ENCODE measurements at places on chromosomes 7 and 10.

GRCh38 chr7:114109304-114109703, 190.5 kb upstream of the PPP1R3A start:
- DNase-seq = no peak

DNA sequence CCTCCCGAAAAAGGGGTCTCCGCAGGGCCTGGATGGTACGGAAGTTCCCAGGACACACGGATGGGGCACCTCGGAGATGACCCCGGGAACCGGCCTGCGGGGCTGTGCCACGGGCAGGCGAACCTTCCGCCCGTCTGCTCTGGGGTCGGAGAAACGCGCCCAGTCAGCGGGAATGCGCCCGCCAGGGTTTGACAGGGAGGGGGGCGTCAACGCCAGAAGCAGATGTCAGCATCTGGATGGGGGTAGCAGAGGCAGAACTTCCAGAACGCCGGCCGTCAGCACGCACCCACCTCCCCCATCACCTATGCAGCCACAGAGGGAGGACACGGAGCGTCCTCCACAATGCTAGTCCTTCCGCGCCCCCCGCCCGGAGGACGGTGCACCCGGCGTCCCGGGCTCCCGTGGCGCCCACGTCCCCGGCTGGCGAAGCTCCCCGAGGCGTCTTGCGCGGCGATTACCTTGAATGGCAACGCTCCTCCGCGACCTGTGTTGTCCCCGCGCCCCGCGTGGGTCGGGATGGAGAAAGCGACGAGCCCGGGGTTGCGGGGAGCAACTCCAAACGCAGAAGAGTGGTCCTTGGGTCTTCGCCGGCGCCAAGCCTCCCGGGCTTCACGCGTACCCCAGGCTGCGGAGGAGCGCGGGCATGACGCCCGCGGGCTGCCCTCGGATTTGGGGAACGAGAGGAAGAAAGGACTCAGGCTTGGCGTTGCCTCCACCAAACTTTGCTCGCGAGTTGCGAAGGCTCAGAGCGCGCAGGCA, 561 bp downstream of the FGFR2 start:
- DNase-seq = no peak

GRCh38 chr7:55235801-55236200, 129.3 kb upstream of the LANCL2 start:
- no peak for DNase-seq

- no peak for DNase-seq
Observed at GRCh38 chr7:2893411-2893861, 49.3 kb upstream of the GNA12 start.

DNA sequence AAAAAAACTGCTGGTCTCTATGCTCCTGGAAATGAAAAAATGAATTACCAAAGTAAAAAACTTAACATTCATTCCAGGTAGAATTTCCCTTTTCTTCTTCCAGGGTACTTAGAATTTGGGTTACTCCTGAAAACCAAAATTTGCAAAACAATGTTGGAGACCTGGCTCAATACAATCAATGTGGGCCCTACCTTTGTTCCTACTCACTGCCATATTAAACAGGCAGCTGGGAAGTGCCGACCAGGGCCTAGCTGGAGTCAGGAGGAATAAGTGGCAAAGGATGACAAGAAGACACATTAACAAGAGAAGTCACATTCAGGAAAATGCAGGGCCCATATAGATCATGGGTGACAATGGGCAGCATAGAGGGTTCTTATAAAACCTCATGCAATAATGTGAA, 6.4 kb upstream of the AGK start:
- no peak for DNase-seq

GRCh38 chr7:101124376-101125056, 2.4 kb upstream of the SERPINE1 start:
- DNase-seq = no peak

GRCh38 chr10:28130267-28130666, 131.4 kb upstream of the ODAD2 start:
- no peak for DNase-seq

GRCh38 chr10:118983263-118983662, 46.3 kb upstream of the NANOS1 start:
- DNase-seq = no peak

- DNase-seq = no peak
Observed at GRCh38 chr7:111840528-111840927, 278.2 kb upstream of the IMMP2L start.

GRCh38 chr7:69759373-69759772, 161.1 kb downstream of the AUTS2 start:
- DNase-seq = no peak

All from activated CD4-positive, alpha-beta T cell treated with anti-CD3 and anti-CD28 coated beads, Interleukin-2, amount 50 U/mL, for 1 hour (primary cell).